ENCODE measurements at places on chromosomes 7 and 10.

DNA sequence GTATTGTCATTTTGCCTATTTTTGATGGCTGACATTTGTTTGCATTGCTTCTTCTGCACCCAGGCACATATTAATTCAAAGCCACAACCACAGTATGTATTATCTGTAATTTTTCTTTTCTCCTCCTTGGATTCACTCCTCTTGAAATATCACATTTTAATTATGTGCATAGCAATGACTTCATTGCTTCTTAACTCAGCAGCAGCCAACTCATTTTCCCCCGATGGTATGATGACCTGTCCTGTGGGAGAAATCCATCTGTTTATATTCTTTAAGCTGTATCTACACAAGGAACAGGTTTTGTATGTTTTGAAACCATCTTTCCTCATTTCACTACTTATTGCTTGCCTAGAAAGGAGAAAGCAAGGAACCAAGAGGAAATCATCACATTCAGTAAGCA lies 588.8 kb downstream of the INHBA start:
- no peak for DNase-seq

GRCh38 chr7:41630741-41631140 lies 72.1 kb downstream of the INHBA start:
- no peak for DNase-seq

GRCh38 chr7:130139193-130139960 lies 65.8 kb downstream of the TMEM209 start:
- no peak for DNase-seq

DNA sequence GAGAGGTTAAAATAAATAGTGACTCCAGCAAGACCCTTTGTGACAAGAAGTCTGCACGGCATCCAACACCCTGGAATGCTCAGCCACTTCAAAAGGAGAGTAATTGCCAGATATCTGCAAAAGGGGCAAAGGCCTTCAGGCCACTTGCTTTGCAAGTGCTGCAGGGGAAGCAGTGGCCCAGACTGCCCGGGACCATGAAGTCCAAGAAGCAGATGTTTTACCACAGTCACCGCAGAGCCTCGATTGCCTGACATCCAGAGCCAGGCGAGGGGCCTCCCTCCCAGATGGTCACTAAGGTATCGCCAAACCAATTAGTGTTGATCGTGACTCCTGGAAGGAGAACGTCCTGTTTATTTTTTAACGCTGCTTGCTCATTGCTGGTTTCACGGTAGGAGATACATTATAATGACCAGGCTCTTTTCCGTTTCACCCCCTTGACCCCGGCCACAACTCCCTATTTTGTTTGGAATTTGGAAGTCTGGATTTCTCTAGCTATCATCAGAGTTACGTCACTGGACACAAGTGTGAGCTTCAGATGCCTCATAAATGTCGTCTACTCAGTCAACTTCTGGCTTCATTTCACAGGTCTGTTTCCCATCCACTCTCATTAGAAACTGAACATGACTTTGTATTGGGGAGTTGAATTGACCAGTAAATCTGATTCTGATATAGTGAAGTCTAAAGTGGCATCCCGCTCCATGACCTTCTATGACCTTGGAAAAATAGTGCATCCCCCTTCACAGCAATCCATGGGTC lies 276.2 kb downstream of the WDR11 start:
- no peak for DNase-seq

- no peak for DNase-seq
These were observed 79.0 kb upstream of the PLXNA4 start for GRCh38 chr7:132655131-132655727.

DNA sequence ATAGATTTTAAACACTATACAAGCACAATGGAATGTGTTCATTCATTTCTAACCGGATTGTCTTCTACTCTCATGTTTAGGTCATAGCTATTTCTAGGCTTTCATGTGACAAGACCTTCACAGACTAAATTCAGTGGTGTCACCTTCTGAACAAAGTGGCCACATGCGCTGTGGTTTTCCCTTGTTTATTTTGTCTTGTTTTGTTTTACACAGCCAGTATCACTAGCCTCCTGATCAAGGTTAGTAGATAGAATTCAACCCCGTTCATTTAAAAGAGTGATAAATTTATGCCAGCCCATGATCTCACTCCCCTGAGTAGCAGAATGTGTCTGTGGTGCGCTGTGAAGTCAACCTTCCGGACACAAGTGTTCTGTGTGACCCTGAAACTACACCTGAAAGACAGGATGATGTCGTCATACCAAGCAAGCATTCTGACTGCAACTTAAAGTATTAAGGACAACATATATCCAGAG lies 209.1 kb downstream of the CREB5 start:
- DNase-seq, result no peak

- no peak for DNase-seq
These were observed 110.1 kb downstream of the WDR37 start for GRCh38 chr10:1166101-1166827.

DNA sequence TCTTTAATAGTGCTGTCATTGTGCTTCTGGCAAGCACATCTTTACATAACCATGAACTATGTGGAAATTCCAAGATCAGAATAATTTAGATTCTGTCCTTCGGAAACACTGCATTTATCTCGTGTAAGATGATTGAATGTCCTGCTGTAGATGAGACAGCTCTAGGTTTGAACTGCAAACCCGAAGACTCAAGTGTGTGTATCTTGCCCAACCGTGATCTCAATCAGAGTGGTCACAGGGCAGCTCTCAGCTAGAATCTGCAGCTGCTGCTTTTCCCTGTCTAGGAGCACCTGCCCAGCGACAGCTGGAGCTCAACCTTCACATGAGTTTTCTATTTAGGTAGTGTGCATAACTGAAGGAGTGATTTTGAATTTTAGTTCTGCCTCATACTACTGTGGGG lies 17.5 kb upstream of the KIF20B start:
- DNase-seq, result no peak

DNA sequence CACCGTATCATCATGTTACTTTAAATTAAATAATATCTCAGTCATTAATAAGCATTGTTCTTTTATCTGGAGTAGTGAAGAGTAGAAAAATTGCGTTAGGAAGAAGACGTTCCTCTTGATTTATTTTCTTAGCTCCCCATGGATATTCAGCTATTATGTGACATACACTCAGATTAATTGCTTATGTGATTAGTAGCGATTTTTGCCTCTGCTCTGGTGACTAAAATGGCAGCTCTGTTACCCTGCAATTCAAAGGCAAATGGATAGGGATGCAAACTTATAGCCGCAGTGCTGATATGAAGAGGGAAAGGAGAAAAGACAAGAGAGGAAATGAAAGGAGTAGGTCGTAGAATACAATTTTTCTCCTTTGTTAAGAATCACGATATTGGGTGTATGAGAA lies 188.4 kb upstream of the MALRD1 start:
- DNase-seq, result no peak

- DNase-seq, result no peak
These were observed 462 bp downstream of the KIAA1549 start for GRCh38 chr7:138980563-138981291.

DNA sequence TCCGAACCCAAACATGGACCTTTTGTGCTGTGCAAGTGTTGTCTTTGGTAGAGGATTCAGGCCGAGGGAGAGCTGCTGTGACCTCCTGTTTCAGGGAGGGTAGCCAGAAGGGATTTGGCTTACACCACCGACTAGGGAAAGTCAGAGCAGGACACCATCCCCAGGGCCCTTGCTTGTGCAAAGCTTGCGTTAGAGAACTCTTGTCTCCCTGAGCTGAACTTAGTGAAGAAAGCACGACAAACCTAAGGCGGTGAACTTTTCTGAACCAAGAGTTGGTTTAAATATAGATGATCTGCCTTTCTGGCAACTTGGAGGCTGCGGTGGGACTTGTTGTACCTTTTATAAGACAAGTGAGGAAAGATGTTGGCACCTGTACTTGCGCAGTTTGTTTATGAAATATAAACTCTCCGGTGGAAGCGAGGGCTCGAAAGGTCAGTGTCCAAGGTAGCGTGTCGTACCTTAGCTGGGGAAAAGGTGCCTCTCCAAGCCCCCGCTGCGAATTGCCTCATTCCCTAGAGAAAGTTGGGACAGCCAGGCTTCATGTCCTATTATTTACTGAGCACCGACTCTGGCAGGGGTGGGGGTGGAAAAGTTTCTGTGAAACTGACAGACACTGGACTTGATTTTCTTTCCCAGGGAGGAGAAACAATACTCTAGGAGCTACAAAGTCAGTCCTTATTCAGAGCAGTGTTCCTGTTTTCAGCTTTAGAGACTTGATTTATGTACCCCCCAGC lies 31.6 kb downstream of the WBP1L start:
- no peak for DNase-seq

- no peak for DNase-seq
These were observed 28.0 kb downstream of the IPMK start for GRCh38 chr10:58239561-58240169.

- DNase-seq, result no peak
These were observed 105.2 kb downstream of the FAS start for GRCh38 chr10:89095701-89096391.

DNA sequence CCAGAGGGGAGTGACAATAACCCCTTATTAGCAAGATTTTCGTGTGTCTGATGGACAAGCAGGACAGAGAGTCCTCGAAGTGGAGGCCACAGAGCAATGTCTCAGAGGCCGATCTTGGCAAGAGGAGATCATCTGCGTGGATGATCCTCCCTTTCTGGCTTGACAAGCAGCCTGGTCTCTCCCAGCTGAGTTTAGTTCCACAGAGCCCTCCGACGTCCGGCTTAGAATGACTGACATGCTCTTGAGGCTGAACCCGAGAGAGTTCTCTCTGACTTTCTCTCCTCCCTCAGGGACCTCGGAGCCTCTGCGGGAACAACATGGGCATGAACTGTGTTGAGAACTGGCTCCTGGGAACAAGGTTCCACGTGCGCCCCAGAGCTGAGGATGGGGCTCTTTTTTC lies 180.7 kb upstream of the PFKP start:
- DNase-seq, result no peak

- DNase-seq, result no peak
These were observed 11.3 kb downstream of the DUSP5 start for GRCh38 chr10:110508806-110509544.

DNA sequence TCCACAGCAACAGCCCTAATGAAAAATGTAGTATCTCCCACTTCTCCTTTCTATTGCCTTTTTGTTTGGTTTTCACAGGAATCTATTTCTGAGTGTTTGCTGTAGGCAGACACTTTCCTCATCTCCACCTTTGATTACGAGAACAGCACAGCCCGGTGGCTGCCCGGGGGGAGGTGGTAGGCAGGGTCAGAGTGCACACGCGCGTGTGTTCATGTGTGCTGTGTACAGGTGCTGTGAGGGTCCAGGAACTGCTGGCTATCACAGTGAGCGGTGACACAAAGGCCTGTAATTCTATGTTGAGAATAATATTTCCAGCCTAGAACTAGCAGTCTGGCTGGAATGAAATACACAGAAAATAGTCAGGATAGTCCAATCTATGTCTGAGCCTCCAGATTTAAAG lies 212.8 kb downstream of the ADARB2 start:
- no peak for DNase-seq

- no peak for DNase-seq
These were observed 19.8 kb upstream of the AKR1B1 start for GRCh38 chr7:134478707-134479106.

GRCh38 chr7:94333810-94334209 lies 60.9 kb upstream of the COL1A2 start:
- no peak for DNase-seq

- no peak for DNase-seq
These were observed 7.1 kb upstream of the KLF6 start for GRCh38 chr10:3791974-3792633.

DNA sequence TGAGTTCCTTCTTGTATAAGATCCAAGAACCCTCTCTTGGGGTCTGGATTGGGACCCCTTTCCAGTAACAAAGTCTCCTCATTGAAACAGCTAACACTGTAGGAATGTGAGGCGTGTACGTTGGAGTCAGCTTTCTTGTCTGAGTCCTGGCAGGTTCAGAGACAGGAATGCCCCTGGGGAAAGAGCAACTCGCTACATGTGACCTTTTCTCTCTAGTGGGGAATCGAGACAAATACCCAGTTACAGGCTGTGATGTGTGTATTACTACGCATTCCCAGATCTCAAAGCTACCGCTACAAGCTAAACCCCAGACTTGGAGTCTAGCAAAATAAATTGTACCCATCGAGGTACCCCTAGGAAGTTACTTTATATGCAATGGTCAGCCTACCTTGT lies 85.6 kb upstream of the FRMD4A start:
- DNase-seq, result no peak

- no peak for DNase-seq
These were observed 15.5 kb upstream of the SP4 start for GRCh38 chr7:21412410-21412851.

GRCh38 chr7:82578430-82578829 lies 134.9 kb upstream of the CACNA2D1 start:
- no peak for DNase-seq

- no peak for DNase-seq
These were observed 46.4 kb downstream of the MYPN start for GRCh38 chr10:68155615-68156210.

- no peak for DNase-seq
These were observed 868.0 kb downstream of the KCNMA1 start for GRCh38 chr10:76769582-76769981.

GRCh38 chr10:70130878-70131559 lies 1.6 kb downstream of the AIFM2 start:
- no peak for DNase-seq

- no peak for DNase-seq
These were observed 152.6 kb downstream of the RAPGEF5 start for GRCh38 chr7:22204312-22204711.

DNA sequence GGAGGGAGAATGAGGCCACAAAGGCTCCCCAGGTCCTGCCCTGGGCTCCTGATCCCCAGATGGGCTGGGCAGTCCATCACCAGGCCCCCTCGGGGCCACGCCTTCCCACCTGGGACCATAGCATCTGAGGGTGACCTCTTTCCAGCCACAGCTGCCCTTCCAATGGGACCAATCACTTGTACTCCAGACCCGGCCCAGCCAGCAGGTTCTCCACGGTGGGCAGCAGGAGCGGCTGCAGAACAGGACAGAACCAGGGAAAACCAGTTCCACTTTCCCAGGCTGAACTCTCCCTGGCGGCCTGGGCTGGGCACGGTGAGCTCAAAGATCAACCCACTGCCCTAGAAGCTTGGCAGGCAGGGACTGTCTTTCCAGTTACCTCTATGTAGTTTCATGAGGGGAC lies 257.6 kb downstream of the MAD1L1 start:
- DNase-seq, result no peak

- no peak for DNase-seq
These were observed 47.8 kb upstream of the UBN2 start for GRCh38 chr7:139183251-139183650.

GRCh38 chr7:67947646-67948045 lies 951.0 kb downstream of the TYW1 start:
- no peak for DNase-seq

GRCh38 chr7:2193575-2194305 lies 39.0 kb downstream of the MAD1L1 start:
- DNase-seq, result no peak

- DNase-seq, result no peak
These were observed 7.5 kb upstream of the OR6B1 start for GRCh38 chr7:143992670-143993069.

DNA sequence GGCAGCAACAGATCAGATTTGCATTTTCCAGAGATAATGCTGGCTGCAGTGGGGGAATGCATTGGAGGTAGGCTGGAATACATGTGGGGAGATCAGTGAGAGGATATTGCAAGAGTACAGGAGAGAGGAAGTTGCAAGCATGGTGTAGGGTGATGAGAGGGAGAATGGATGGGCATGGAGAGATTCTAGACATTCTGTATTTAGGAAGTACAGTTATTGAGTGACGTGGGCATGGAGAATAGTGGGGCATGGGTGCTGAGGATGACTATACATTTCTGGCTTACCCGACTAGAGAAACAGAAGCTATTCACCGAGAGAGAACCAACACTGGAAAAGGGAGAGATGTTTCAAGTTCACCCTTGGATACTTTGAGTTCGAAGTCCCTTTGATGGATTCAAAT lies 116.9 kb upstream of the SVIL start:
- DNase-seq, result no peak
